EH (cell line): ENCODE measurements at places on chromosomes 4 and X.
A peak's percentile ranks its signal among the peaks of the same experiment; 100 is the strongest.

- no peak for DNase-seq
Measured at GRCh38 chrX:134544513-134545151, 84.7 kb downstream of the HPRT1 start.

DNA sequence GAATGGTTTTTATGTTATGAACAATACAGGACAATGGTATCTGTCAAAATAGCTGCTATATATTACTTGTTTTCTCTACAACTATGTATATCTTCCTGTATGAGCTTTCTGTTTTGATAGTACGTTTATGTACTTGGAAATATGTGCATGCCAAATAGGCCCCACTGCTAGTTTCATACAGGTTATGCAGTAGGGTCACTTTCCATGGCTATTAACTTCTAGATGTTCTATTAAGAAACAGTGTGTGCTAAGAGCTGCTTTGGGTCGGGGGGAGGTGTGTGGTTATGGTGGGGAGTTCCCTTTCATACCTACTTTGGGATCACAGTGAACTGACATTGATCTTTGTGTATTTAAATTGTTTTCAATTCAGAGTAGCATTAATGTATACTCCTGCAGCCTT, 30.9 kb downstream of the RBPJ start:
- no peak for DNase-seq

GRCh38 chr4:39446842-39447573, 11.7 kb downstream of the RPL9 start:
- DNase-seq = peak; percentile 22

DNA sequence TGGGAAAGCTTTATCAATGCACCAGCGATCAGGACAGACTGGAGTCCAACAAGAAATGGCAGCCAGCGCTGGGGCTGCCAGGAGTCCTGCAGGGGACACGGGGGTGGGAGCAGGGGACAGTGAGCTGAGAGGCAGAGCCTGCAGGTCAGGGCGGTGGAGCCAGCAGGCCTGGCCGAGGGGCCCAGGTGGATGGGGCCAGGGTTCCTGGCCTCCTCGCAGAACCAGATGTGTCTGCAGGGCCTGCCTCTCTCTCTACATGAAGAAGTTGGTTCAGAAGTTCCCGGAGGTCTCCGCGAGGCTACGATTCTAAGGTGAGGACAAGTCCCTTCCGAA, 63.6 kb downstream of the CPZ start:
- no peak for DNase-seq

DNA sequence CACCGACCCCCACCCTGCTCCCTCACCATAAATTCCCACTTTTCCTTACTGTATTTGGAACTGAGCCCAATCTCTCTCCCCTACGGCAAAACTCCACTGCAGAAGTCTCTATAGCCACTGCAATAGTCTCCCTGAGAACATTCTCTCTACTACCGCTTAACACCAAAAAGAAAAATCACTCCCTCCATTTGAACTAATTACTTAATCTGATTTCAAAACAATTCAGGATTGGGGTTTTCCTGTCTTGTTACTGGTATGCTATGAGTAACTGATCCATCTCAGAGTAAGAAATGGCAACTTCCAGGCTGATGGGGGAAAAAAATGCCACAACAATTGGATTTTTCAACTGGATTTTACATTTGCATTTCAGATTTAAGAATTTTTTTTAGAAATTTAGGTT, 5.8 kb downstream of the PAPSS1 start:
- DNase-seq = no peak

DNA sequence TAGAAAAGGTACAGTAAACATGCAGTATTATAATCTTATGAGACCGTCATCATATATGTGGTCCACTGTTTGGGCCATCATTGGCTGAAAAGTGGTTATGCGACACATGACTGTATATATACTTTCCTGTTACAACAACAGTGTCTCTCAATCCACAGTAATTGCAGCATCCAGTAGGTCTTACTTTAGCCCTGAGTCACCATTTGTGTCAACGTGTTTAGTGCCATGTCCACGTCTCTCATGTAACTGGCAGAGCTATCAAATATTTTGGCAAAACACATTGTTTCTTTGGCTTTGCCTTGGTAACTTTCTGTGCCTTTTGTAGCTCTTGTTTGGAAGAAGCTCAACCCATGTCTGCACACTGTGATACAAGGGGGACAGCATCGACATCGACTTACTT, 73.8 kb downstream of the CD38 start:
- no peak for DNase-seq

- DNase-seq = no peak
Measured at GRCh38 chr4:106277140-106277675, 38.8 kb downstream of the TBCK start.

GRCh38 chr4:105624530-105624929, 72.1 kb downstream of the ARHGEF38 start:
- DNase-seq = peak; percentile 21

DNA sequence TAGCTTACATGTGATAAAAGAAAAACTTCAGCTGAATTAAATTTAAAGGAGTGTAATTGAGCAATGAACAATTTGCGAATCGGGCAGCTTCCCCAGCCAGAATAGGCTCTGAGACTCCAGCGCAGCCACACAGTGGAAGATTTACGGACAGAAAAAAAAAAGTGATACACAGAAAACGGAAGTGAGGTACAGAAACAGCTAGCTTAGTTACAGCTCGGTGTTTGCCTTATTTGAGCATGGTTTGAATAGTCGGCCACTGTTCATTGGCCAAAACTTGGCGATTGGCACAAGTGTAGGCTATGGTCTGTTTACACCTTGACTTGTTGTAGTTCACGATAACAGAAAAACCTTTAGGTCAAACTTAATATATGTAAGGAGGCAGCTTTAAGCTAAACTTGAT, 16.7 kb upstream of the SUPT20HL1 start:
- no peak for DNase-seq

DNA sequence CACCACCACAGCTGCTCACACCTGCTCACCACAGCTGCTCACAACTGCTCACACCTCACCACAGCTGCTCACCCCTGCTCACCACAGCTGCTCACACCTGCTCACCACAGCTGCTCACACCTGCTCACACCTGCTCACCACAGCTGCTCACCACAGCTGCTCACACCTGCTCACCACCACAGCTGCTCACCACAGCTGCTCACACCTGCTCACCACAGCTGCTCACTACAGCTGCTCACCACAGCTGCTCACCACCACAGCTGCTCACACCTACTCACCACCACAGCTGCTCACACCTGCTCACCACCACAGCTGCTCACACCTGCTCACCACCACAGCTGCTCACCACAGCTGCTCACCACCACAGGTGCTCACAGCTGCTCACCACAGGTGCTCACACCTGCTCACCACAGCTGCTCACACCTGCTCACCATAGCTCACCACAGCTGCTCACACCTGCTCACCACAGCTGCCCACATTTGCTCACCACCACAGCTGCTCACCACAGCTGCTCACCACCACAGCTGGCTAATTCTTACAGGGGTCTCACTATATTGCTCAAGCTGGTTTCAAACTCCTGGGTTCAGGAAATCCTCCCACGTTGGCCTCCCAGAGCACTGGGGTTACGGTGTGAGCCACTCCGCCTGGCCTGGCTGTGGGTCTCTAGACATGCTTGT, 30.4 kb upstream of the CPLX1 start:
- DNase-seq = no peak

- DNase-seq = peak; percentile 91
Measured at GRCh38 chr4:6732441-6733357, 16.7 kb downstream of the BLOC1S4 start.

GRCh38 chr4:102586644-102587021, 85.5 kb downstream of the NFKB1 start:
- no peak for DNase-seq

DNA sequence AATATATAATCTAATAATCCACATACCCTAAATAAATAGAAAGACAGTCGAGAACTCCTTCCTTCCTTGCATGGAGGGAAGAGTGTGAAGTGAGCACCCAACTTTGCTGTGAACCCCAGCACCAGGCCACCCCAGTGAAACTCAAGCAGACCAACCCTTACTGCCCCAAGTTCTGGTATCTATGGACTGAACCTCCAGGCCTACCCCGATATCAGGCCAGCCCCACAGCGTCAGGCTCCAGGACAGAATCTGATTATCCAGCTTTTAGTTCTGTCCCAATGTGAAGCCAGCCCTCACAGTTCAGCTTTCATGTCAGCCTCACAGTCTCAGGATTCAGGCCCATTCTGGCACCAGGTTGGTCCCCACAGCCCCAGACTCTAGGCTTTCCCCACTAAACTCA, 1617.2 kb upstream of the AGA start:
- DNase-seq = no peak

DNA sequence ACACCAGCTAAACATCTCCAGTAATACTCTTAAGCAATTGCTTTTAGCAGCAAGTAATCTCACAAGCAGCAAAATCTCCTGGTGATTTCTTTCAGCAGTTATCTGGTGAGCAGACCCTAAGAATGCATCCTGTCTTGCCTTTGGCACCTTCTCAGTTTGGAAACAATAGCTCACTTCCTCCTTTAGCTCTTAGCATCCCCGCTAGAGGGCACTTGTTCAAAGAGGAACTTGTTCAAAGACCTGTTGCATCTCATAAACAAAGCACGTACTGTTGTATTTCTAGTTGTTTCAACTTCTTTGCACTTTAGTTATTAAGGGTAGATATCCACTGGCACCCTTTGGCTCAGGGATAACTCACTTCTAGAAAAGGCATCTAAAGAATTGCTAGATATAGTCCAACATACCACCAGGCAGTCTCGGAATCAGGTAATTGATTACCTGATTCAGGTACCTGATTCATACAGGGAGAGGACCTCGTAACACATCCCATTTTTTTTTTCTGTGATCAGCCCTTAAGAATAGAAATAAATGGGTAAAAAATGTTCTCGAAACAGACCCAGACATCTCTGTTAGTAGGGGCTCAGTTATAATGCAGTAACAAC, 81.9 kb upstream of the QRFPR start:
- peak; percentile 62 for DNase-seq

GRCh38 chr4:87974856-87975462, 555 bp upstream of the SPP1 start:
- DNase-seq = no peak

DNA sequence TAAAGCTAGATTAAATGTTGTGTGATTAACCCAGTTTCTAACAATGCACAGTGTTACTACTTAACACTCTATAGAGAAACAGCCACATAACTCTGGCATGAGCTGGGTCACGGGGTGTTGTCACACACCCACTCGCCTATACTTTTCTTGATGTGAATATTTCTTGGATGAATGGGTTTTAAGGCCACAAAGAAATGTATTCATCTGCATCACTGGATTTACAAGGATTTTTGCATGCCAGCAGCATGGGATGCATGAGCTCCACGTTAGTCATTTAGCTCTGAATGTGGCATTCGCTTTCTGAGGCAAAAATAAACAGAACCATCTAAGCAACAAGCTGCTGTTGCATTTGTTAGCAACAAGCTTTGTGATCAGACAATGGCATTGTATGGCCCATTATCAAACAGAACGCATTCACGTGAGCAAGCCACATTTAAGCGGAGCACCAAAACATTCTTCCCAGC, 89.7 kb downstream of the LRP2BP start:
- peak; percentile 98 for DNase-seq

DNA sequence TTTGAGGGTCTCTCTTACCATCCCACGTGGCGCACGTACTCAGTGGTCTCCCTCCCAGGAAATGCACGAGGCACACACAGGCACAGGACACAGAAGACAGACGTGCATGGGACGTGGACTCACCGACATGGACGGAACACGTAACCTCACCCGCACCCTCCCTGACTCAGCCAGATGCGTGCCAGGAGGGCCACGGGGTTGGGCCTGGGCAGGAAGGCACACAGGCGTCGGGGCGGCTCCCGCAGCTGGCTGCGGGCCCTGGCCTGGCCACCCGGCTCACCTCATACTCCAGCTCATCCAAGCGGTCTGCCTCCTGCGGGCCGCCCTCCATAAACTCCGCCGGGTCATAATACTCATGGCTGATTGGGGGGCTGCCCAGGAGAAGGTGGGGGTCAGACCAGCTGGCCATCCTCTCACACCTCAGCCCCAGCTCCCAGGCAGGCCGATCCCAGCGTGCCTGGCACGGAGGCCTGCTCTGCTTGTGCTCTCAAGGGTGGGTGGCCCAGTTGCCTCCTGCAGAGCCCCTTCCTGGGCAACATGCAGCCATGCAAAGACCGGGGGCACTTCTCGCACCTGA, 12.6 kb downstream of the SSR4 start:
- DNase-seq = no peak

- no peak for DNase-seq
Measured at GRCh38 chr4:73817341-73817740, 19.1 kb upstream of the CXCL6 start.

DNA sequence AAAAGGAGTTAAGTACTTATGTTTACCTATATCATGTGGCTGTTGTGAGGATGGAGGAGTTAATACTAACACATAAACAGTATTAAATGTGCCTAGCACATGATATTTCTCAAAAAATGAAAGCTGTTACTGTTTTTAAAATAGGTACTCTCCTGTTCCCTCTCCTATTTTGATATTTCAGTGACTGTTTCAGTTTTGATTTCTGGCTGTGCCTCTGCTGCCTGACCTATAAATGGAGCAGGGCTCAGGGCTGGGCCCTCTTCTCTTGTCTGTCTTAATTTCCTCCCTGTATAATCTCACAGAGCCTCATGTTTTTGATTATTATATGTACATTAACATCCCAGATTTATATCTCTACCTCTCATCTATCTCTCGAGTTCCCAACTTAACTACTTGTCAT, 93.3 kb downstream of the UGT8 start:
- DNase-seq = no peak

DNA sequence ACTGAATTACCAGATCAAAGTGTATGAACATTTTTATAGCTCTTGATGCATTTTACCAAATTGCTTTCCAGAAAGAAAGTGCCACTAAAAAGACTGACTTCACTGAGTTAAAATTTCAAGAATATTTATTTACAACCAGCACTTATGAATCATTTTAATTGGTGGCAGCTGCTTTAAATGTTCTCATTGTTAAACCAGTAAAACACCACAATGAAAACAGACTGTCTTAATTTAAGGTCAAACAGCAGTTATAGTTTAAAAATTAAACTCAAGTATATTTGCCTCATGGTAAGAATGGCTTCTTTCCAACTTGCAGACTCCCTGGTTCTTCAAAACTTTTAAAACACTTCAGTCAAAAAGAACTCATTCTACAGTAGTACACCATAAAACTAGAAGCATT, 36.9 kb downstream of the AMMECR1 start:
- DNase-seq = peak; percentile 85

DNA sequence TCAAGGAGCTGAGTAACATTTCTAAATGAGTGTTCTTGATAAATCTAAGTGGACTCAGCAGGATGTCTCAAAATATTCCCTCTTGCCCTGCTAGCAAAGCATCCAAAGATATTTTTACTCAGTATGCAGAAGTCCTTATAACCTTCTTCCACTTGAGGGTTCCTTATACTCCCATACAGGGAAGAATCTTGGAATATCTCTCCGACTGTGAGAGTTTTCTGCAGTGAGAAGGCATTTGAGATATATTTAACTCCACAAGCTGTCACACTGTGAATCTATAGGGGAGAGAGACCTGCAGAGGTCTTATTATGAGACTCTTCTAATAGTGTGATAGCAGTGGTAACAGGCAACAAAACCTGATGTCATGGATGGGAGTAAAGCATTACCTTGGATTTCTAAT, 1034.5 kb upstream of the PABPC4L start:
- no peak for DNase-seq

- DNase-seq = no peak
Measured at GRCh38 chr4:90025248-90025647, 101.9 kb upstream of the CCSER1 start.

GRCh38 chr4:103648541-103648940, 71.2 kb downstream of the TACR3 start:
- DNase-seq = no peak

GRCh38 chr4:10532155-10532554, 74.9 kb upstream of the ZNF518B start:
- no peak for DNase-seq
